ENCODE measurements at places on chromosomes 11 and 22. TPM values are rescaled to one million over a fixed set of nuclear protein-coding genes. Genes with fewer than 3 reads are reported as not detected.

- no peaks in the 10 kb centered on the region for H3K27me3 ChIP-seq
- no peaks in the 10 kb centered on the region for H3K4me1 ChIP-seq
- DNase-seq = no peak
- H3K27ac ChIP-seq = no peak overlapping the region
- H3K36me3 ChIP-seq = no peaks in the 10 kb centered on the region
Observed at GRCh38 chr11:43997022-43997660, 50.6 kb upstream of the ACCSL start.

DNA sequence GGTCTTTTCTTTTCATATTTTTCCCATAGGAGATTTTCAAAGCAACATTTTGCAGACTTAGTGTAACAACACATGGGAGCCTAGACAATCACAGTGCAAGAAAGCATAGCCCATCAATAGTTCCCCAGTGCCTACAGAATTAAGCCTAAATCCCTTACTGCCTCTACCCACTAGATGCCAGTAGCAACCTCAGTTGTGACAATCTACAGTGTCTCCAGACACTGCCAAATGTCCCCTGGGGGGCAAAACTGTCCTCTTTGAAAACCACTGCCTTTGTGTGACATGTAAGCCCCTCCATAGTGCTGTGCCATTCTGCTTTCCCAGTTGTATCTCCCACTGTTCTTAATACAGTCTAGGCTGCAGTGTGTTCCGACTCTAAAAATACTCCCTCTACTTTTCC lies 1329.0 kb downstream of the LRRC4C start:
- no peaks in the 10 kb centered on the region for H3K36me3 ChIP-seq
- no peaks in the 10 kb centered on the region for H3K27me3 ChIP-seq
- H3K4me3 ChIP-seq = no peak overlapping the region
- H3K4me1 ChIP-seq = no peaks in the 10 kb centered on the region
- no peak for DNase-seq

- H3K27me3 ChIP-seq = no peaks in the 10 kb centered on the region
- no peak overlapping the region for H3K27ac ChIP-seq
- no peaks in the 10 kb centered on the region for H3K36me3 ChIP-seq
- no peak for DNase-seq
- no peak overlapping the region for H3K4me3 ChIP-seq
Observed at GRCh38 chr11:32437495-32438345, 2.4 kb upstream of the WT1 start.

- DNase-seq = peak; percentile 68
- H3K4me1 ChIP-seq = no peaks in the 10 kb centered on the region
- no peak overlapping the region for H3K27ac ChIP-seq
- no peak overlapping the region for H3K4me3 ChIP-seq
Observed at GRCh38 chr22:46589141-46589748, 30.9 kb upstream of the GRAMD4 start.

DNA sequence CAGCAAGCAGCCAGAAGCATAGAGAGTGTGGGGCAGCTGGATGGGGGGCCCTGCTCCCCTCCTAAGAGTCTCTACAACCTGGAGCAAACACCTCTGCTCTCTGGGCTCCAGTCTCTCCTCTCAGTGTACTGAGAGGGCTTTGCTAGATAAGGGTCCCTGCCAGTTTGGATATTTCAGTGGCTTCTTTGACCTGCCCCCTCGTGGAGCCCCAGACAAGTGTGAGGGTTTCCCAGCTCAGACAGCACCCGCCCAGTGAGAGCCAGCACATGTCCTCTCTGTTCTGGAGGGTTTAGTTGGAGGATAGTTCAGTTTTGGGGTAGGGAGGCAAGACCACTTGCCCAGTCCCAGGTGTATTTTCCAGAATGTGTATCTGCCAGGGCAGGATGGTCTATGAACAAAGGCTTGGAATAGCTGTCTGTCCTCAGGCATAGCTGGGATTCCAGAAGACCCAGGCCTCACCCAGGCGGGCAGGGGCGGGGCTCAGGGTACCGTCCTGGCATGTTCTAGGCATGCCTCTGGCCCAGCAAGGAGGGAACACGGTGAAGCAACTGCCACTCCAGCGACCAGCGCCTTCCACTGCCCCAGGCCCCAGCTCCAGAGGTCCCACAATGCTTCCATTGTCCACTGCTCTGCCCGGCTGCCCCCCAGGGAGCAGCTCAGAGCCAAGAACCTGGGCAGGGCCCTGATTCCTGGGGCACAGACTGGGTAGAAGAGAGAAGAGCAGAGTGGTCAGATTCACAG lies 7.5 kb upstream of the MICALL1 start:
- no peaks in the 10 kb centered on the region for H3K36me3 ChIP-seq
- no peaks in the 10 kb centered on the region for H3K27me3 ChIP-seq
- DNase-seq = no peak
- no peak overlapping the region for H3K27ac ChIP-seq
- H3K4me3 ChIP-seq = no peak overlapping the region

DNA sequence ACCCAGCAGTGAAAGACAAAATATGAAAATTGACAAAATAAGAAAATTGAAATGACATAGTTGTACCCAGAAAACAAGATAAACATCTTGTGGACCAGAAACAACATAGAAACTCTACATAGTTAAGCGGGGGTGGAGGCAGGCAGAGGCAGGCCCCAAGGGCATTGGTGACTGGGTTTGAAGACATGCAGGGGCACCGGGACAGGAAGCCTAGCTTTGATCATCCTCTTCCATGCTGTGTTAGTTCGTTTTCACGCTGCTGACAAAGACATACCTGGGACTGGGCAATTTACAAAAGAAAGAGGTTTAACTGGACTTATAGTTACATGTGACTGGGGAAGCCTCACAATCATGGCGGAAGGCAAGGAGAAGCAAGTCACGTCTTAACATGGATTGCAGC lies 33.5 kb upstream of the CRTAM start:
- DNase-seq = no peak
- H3K27ac ChIP-seq = no peak overlapping the region
- no peak overlapping the region for H3K4me3 ChIP-seq
- no peaks in the 10 kb centered on the region for H3K36me3 ChIP-seq
- no peaks in the 10 kb centered on the region for H3K27me3 ChIP-seq

DNA sequence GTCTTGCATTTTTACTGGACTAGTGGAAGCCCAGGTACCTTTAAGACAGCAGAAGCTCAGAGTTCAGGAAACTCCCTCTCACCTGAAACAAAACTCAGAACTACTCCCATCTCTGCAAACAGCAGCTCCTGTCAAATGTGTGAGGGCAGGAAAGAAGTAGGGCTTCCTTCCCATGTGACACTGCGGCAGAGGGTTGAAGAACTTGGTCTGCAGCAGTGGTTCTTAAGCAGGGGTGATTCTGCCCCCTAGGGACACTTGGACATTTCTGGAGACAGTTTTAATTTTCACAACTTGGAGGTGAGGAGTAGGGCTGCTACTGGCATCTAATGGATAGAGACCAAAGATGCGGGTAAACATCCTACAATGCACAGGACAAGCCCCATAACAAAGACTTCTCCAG lies 63.4 kb downstream of the RCN1 start:
- H3K36me3 ChIP-seq = no peaks in the 10 kb centered on the region
- no peak for DNase-seq
- no peak overlapping the region for H3K4me3 ChIP-seq
- H3K4me1 ChIP-seq = no peaks in the 10 kb centered on the region

GRCh38 chr11:134486106-134486505 lies 74.1 kb upstream of the B3GAT1 start:
- no peak overlapping the region for H3K4me3 ChIP-seq
- no peaks in the 10 kb centered on the region for H3K36me3 ChIP-seq
- DNase-seq = no peak
- H3K27me3 ChIP-seq = no peaks in the 10 kb centered on the region
- H3K4me1 ChIP-seq = no peaks in the 10 kb centered on the region

GRCh38 chr22:32469799-32470212 lies 4.8 kb upstream of the FBXO7 start:
- no peaks in the 10 kb centered on the region for H3K27me3 ChIP-seq
- no peak for DNase-seq
- no peak overlapping the region for H3K27ac ChIP-seq
- no peak overlapping the region for H3K4me3 ChIP-seq

- H3K27me3 ChIP-seq = no peaks in the 10 kb centered on the region
- no peak overlapping the region for H3K27ac ChIP-seq
- H3K36me3 ChIP-seq = no peaks in the 10 kb centered on the region
- H3K4me1 ChIP-seq = no peaks in the 10 kb centered on the region
- no peak overlapping the region for H3K4me3 ChIP-seq
Observed at GRCh38 chr11:108817976-108818375, 153.1 kb downstream of the DDX10 start.

- DNase-seq = no peak
- no peaks in the 10 kb centered on the region for H3K27me3 ChIP-seq
- H3K4me3 ChIP-seq = no peak overlapping the region
- no peak overlapping the region for H3K27ac ChIP-seq
Observed at GRCh38 chr11:125603207-125603606, 10.6 kb downstream of the STT3A start.

DNA sequence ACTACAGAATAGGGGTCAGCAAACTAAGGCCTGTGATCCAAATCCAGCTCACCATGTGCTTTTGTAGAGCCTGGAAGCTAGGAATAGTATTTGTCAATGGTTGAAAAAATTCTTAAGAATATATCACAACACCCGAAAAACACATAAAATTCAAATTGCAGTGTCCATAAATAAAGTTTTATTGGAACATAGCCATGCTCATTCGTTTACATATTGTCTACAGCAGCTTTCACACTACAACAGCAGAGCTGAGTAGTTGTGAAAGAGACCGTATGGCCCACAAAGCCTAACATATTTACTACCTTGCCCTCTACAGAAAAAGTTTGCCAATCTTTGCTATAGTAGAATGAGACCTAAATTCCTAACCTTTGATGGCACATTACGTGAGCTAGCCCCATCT lies 125.7 kb downstream of the CADM1 start:
- no peaks in the 10 kb centered on the region for H3K4me1 ChIP-seq
- H3K27ac ChIP-seq = no peak overlapping the region
- H3K27me3 ChIP-seq = no peaks in the 10 kb centered on the region
- no peak overlapping the region for H3K4me3 ChIP-seq
- DNase-seq = no peak

GRCh38 chr22:37235897-37236607 lies 8.0 kb downstream of the RAC2 start:
- no peaks in the 10 kb centered on the region for H3K36me3 ChIP-seq
- DNase-seq = peak; percentile 35
- no peak overlapping the region for H3K27ac ChIP-seq
- no peak overlapping the region for H3K4me3 ChIP-seq
- no peaks in the 10 kb centered on the region for H3K4me1 ChIP-seq

GRCh38 chr11:15774388-15774939 lies 581.9 kb downstream of the SOX6 start:
- H3K36me3 ChIP-seq = no peaks in the 10 kb centered on the region

DNA sequence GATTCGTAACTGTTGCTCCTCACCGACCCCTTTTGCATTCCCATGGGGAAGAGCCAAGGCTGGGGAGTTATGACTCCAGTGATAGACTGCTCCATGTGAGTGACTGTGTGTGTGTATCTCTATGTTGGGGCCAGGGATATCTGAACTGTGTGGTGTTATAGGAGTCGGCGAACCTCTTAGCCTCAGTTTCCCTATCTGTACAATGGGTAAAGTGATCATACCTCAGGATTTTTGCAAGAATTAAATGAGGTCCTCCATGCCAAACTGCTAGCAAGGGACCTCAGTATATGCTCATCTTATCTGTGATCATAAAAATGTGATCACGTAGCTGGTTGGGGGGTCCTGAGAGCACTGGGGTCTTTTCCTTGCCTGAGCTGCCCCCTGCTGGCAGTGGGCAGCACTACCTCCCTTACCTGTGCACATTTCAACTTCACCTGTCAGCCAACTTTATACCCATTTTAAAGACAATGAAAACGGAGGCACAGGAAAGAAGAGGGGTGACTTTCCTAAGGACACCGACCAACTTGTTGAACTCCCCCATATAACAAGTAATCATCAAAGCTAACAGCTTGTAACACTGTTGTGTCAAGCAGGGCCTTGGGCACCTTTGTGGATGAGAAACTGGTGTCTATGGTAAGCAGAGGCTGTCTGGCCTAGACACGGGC lies 1.4 kb upstream of the DPP3 start:
- H3K4me1 ChIP-seq = no peaks in the 10 kb centered on the region
- no peak for DNase-seq
- H3K36me3 ChIP-seq = no peaks in the 10 kb centered on the region
- H3K27me3 ChIP-seq = no peaks in the 10 kb centered on the region
- peak overlapping the region; percentile 86 for H3K27ac ChIP-seq

DNA sequence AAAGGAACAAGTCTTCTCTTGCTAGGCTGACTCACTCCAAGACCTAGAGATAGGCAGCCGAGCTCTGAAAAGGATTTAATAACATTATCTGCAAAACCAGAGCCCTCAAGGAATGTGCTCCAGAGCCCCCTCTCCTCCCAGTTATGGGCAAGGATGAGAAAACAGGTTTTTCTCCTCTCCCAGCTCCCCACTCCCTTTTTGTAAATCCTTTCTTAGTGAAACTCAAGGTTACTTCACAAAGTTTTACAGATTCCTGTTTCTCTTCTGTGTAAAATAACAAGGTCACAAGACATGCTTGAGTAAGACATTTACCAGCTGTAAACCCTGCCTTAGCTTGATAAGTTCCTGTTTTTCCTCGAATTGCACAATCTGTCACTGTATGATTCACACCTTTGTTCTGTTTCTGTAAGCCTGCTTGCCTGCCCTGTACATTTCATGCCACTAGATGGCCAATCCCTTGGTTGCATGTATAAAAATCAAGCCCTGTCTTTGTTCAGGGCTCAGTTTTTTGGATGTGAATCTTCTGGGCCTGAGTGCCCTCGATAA lies 489.4 kb downstream of the KCNA4 start:
- no peak overlapping the region for H3K4me3 ChIP-seq
- H3K36me3 ChIP-seq = no peaks in the 10 kb centered on the region
- no peaks in the 10 kb centered on the region for H3K4me1 ChIP-seq

- no peak overlapping the region for H3K27ac ChIP-seq
- H3K27me3 ChIP-seq = no peaks in the 10 kb centered on the region
- H3K4me3 ChIP-seq = no peak overlapping the region
- no peak for DNase-seq
Observed at GRCh38 chr11:20000351-20001134, 159.7 kb downstream of the DBX1 start.

Gene HTR3A
- total RNA-seq = not detected

Gene YAP1
- total RNA-seq = 393 TPM

Data from aorta (tissue), 5 donors.